Fibroblast of skin of right biceps (primary cell): ENCODE measurements at places on chromosomes 5 and 9.

- no peak for DNase-seq
These were observed 56.4 kb downstream of the SPEF2 start for GRCh38 chr5:35674049-35674448.

GRCh38 chr5:83547161-83547560 is 75.6 kb downstream of the VCAN start:
- peak; percentile 84 for DNase-seq

DNA sequence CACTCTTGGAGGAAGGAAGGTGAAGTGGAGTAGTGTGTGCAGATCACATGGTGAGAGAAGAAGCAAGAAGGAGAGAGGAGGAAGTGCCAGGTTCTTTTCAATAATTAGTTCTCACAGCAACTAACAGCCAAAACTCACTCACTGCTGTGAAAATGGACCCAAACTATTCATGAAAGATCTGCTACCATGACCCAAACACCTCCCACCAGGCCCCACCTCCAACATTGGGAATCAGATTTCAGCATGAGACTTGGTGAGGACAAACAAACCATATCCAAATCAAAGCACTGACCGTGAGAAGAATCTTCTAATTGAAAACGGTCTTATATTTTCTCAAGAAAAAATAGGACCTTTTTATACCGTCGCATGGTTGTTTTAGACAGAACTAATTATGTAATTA is 468.7 kb upstream of the TYRP1 start:
- DNase-seq, result no peak

GRCh38 chr5:157109744-157110143 is 900 bp upstream of the HAVCR2 start:
- no peak for DNase-seq

GRCh38 chr5:149117970-149118369 is 23.3 kb upstream of the ABLIM3 start:
- no peak for DNase-seq

- DNase-seq, result no peak
These were observed 72.8 kb downstream of the NUP214 start for GRCh38 chr9:131198041-131198715.

DNA sequence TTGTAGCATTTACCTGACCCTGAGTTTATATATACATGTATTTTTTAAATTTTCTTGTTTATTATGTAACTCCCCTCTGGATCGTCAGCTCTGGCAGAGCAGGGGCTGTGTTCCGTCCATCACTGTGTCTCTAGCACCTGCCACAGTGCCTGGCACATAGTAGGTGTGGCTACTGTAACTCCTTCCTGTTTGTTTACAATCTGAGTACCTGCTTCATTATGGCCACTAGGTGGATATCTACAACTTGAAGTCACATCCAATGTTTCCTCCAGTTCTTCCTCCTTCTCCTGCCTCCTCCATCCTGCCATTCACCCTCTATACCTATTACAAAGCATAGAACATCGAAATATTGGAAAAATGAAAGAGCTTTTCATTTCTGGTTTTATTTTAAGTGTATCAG is 14.2 kb upstream of the PPP1R2B start:
- no peak for DNase-seq

DNA sequence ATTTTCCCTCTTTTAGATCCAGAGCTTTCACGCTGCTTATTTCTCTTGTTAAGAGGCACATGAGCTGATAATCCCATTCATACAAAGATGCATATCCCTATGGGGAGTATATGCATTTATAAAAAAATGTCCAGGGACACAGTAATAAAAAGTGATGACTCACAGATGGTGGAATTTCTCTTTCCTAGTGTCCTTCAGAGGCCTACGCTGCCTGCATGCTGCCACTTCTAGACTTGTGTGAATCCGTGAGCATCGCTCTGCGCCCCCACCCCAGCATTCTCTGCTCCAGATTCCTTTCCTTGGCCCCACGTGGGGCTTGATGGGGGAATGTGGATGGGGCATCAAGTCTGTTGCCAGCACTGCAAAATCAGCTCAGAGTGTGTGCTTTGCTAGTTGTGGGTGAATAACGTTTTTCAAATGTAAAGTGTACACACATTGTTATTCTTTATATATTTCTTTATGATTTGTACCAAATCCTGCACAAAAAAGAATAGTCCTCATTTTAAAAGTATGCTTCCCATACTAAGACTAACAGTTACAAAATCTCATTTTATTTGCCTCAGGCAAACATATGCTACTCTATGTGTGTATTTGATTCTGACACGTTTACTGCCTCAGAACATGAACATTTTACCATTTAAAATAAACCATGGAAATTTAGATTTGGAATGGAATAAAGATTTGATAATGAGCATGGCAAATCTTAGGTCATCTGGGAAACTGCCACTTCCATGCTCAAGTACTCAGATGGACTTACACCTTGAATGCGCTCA is 22.4 kb upstream of the RASGRF2 start:
- peak; percentile 28 for DNase-seq

DNA sequence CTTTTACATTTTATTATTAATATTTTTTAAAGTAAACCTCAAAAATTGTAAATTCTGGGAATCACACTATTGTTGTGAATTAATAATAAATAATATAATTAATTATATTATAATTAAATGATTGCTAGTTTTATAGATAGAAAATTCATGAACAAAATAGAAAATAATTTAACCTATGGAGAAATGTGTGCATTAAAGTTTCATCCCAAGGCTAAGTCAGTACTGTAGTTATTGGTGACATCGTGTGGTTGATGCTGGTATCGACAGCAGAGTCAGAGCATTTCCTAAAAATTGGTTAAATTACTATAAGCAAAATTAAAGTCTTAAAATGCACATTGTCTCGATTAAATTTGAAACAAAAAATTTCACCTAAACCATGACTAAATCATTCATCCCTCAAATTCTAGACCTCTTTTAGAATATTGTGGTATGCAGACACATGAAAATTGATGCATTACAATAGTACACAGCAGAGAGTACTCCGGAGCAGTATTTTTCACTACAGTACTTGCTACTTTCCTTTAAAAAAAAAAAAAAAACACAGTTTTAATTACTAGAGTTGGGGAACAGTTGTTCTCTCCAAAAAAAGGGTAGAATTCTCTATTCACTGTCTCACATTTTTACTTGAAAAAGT is 73.9 kb downstream of the RORB start:
- peak; percentile 26 for DNase-seq

DNA sequence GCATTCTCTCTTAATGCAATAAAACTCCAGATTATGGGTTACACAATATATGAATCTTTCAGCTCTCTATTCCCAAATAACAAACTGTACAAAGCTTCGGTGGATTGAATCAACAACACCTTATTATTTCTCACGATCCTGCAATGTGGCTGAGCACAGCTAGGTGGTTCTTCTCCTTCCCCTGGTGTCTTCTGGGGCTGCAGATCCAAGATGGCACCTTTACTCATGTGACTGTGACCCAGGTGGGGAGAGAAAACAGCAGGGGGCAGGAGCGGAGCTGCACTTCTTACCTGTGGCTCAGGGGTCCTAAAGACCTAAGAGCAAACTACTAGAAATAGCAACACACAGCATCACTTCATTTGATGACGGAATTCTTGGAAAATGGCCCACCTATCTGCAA is 233.1 kb downstream of the IRX1 start:
- no peak for DNase-seq

GRCh38 chr5:75717082-75717922 is at the start of gene POC5:
Gene POC5 (minus strand): TSS chr5:75717437. CDS start chr5:75712937, 4,500 bp downstream.
- DNase-seq, result peak; percentile 96

- no peak for DNase-seq
These were observed 21.6 kb upstream of the TRIO start for GRCh38 chr5:14121552-14121951.

DNA sequence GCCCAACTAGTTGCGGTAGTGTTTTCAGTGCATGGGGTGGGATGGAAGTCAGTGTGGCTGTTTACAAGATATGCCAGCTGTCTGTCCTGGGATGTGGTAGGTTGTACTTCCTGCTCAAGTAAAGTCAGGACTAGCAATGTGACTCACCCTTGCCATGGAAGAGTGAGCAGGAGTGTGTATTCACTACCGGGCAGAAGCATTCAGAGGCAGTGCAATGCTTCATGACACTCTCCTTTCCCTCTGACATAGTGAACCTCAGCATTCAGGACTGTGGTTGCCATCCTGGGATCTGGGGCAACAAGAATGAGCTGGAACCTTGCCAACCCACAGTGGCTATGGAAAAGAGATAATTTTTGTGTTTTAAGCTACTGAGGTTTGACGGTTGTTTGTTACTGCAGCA is 68.9 kb downstream of the BOD1 start:
- DNase-seq, result peak; percentile 28

DNA sequence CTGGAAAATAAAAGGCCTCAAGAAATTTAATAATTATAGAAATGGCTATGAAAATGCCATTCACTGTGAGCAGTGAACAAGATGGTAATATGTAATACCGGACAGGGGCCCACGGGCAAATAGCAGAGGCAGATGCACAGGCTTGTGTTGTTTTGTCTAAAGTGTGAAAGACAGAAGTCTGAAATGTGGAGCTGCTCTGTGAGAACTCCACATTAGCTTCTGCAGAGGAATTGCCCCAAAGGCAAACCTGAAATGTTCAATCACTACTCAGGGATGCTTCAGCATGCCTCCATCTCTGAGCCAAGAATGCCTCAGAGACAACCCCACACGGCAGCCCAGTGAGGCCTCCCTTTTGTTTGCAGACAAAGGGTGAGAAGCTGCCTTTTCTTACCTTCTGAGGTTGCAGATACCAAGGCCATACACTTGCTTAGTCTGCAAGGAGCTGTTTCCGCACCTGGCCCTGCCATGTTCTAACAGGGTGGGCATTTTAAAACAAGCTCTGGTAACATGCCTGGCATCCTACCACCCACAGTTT is 124.3 kb upstream of the CXCL14 start:
- DNase-seq, result no peak

- peak; percentile 18 for DNase-seq
These were observed 1.6 kb downstream of the LMX1B start for GRCh38 chr9:126615245-126615790.

DNA sequence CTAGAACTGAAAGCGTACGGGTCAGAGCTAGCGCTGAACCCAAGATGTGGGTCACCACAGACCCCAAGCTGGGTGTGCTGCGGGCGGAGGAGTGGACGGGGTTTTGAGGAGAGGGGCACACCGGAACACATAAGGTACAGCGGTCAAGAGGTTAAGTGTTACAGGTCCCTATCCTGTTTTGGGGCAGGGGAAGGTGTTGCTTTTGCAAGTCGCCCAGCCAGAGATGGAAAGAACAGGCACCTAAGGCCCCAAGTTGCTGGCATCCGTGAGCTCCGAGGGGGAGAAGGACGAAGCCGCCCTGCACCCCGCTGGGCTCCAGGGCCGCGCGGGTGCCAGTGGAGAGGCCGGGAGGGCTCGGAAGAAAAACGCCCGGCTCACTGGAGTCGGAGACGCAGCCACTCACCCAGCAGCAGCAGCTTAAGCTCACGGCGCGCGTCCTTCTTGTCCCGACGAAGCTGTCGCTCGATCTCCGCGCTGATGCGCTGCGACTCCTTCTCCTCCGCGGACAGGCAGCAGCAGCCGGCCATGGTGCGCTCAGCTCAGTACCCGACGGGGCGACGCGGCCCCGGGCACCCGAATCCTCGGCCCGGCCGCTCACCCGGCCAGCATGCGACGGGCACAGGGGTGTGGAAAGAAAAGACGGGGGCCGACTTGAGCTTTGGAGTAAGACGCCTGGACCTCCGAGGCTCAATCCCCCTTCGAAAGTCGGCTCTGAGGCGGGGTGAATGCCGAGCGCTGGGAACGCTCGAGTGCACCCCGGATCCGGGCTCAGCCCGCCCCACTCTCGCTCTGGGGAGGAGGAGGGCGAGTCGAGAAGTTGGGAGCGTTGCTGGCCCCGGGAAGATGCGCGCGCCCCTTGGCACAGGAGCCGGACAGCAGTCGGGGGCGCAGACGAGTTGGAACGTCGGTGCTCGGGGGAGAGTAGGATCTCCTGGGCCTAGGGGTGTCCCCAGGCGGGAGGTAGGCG is 572 bp downstream of the GNA14 start:
- DNase-seq, result peak; percentile 19

- no peak for DNase-seq
These were observed 118.2 kb upstream of the TXNDC8 start for GRCh38 chr9:110455860-110456259.

- no peak for DNase-seq
These were observed 95.0 kb downstream of the ZCCHC7 start for GRCh38 chr9:37215381-37215780.

GRCh38 chr9:96604004-96604319 is 15.7 kb downstream of the CDC14B start:
- DNase-seq, result no peak
